IMR-90 (cell line): ENCODE measurements at places on chromosomes 4 and X.

- no peak for DNase-seq
Measured at GRCh38 chr4:159334461-159334860, 231.6 kb downstream of the RAPGEF2 start.

DNA sequence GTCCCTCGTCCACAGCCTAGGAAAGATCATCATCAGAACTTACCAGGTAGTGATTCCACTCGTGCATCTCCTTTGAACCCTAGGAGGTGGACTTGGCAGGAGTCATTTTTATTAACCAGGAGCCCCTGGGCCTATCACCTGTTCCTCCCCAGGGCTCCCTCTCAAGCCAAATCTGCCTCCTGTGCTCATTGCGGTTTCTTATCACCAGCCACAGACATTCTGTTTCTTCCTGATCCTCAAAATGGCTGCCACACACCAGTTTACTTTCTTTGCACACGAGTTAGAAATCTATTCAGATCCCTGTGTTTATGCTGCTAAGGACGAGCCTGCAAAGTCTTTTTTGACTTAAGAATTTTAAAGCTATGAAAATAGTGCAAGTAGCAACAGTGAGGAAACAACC lies 354.5 kb upstream of the BOD1L1 start:
- no peak for DNase-seq

- DNase-seq, result peak; percentile 14
Measured at GRCh38 chrX:21528076-21528475, 130.1 kb downstream of the KLHL34 start.

DNA sequence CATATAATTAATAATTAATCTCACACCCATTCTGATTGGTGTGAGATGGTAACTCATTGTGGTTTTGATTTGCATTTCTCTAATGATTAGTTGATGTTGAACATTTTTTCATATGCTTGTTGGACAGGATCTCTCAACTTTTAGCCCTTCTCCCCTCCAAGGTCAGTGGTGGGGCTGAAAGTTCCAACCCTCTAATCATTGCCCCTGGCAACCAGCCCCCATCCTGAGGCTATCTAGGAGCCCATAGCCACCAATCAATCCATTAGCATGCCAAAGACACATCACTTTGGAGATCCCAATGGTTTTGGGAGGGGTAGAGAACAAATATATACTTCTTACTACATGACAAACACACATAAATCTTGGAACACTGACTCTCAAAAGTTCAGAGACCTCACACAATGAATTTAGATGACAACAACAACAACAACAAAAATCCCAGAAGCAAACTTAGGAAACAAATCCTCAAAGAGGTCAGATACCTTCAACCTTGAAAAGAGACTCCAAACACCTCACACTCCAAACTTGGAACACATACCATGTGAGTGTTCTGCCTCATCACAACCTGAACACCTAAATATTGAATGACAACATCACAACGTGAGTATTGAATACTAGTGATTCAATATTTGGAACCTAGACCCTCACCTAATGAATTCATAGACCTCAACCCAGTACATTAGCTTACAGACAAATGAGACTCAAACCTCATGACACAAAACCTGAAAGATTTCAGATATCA lies 19.0 kb upstream of the PAGE4 start:
- no peak for DNase-seq

DNA sequence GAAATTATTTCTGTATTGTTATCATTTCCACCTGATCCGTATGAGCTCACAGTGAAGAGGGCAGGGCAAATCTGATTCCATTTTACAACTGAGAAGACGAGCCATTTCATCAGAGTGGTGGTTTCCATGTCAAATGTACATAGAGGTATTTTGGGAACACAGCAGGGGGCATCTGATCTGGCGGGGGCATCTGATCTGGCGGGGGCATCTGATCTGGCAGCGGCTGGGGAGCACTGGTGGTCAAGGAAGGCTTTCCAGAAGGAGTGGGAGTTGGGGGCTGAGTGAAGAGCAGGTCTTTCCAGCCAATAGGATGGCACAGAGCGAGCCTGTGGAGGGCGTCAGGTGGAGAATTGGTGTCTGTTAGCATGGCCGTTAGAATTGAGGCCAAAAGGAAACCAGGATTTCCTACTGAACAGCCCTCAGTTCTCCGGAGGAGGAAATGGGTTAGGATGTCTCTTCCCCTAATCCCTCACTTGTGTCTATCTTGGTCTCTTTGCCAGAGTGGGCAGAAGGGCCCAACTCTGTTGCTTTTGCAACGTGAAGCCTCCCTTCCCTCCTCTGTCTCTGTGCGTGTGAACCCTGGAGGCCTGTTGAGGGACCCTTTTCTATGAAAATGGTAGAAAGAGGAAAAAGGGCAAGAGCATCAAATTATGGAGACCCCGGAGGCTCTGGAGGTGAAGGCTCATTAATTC lies 41.3 kb downstream of the RHOH start:
- DNase-seq, result no peak

- peak; percentile 91 for DNase-seq
Measured at GRCh38 chrX:154734061-154734781, 16.7 kb downstream of the GAB3 start.

DNA sequence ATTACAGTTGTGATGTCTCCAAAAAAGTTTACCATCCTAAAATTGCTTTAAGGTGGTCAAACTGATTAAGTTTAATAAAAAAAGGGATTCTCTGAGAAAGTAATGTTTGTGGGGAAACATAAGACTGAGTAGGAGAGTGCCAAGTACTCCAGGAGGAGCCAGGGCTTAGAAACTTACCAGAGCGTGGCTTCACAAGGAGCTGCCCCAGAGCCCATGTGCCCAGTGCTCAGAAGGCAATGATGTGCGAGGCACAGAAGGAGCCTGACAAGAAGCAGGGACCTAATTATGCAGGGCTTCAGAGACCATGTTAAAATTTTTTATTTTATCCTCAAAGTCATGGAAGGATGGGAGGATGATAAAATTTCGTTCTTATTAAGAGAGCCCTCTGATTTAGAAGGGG lies 204.2 kb downstream of the PALLD start:
- DNase-seq, result no peak

GRCh38 chr4:168384437-168385141 lies 66.0 kb upstream of the DDX60 start:
- DNase-seq, result peak; percentile 28

- DNase-seq, result peak; percentile 85
Measured at GRCh38 chr4:186204103-186204559, 12.8 kb downstream of the CYP4V2 start.

DNA sequence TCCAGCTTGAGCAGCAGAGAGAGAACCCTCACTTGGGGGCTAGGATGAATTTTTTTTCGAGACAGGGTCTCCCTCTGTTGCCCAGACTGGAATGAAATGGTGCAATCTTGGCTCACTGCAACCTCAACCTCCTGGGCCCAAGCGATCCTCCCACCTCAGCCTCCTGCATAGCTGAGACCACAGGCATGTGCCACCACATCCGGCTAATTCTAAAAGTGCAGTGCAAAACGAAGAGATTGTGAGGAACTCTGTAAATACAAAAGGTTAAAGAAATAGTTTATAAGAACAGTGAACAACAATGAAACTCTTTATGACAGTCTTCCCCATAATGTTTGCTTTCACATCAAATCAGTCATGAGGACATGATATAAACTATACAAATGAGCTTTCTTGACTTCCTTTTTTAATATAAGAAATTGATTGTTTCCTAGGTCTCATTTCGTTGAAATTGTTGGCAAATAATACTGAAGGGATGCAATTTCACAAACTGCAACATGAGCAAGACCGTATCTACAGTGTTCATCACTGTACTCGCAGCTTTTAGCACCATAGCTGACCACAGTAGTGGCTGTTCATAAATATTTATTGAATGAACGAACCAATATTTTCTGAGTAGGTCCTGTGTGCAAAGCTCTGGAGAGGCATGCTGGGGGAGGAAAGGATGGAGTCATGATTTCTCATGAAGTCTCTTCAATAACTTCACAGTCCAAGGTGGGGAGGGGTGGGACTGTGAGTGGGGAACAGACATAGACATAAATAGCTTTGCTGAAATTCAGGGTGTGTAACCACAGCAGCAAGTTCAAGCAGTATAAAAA lies 116.1 kb downstream of the SHROOM3 start:
- peak; percentile 51 for DNase-seq

DNA sequence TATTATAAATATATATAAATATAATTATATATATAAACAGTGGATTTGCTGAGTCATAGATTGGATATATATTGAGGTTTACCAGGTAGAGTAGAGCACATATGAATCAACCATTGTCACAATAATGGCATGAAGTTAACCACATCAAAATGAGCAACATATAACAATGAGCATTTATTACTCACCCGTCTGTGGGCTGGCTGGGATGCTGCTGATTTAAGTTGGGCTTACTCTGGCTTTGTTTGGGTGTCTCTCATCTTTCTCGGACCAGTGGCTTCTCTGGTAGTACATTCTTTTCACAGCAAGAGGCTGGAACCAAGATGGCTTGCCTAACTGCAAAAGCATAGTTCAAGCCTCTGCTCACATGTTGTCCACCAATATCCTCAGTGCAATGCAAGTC lies 111.7 kb upstream of the TAPT1 start:
- no peak for DNase-seq

GRCh38 chr4:108709234-108709633 lies 53.6 kb downstream of the ETNPPL start:
- no peak for DNase-seq

GRCh38 chr4:66741081-66741480 lies 804.2 kb downstream of the CENPC start:
- DNase-seq, result no peak

DNA sequence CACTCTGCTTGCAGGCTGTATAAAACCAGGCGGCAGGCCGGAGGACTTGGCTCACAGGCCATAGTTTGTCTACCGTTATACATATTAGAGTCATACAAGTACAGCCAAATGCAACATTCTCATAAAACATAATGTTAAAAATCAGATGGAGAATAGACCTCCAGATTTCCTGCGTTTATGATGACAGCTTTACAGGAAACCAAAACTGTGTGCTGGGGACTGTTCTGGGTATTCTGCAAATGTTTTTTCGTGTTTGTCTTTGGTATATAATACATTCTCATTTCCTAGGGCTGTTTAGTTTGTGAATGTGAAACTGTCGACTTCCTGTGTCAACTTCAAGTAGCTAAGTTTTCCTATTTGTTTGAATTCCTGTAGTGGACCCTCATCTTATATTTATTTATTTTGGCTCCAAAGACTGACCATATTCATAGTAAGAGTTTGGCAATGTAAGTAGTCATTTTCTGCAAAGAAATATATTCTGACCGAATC lies 79.5 kb upstream of the FAM9C start:
- DNase-seq, result peak; percentile 85

DNA sequence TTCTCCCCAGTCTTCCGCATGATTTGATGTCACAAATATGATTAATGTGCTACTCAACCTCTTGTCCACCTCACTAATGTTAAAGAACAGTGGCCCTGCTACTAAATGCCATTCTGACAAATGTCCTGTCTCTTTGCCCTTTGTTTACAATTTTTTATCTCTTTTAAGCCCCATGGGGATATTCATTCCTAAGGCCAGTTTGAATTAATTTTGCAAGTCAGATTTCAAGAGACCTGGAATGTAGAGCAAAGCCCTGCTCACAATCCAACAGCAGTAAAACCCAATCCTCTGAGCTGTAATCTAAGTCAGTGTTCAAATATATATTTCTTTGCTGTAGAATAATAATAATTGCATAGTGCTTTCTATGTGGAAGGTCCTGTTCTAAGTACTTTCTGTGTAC lies 81.2 kb downstream of the LDB2 start:
- no peak for DNase-seq

DNA sequence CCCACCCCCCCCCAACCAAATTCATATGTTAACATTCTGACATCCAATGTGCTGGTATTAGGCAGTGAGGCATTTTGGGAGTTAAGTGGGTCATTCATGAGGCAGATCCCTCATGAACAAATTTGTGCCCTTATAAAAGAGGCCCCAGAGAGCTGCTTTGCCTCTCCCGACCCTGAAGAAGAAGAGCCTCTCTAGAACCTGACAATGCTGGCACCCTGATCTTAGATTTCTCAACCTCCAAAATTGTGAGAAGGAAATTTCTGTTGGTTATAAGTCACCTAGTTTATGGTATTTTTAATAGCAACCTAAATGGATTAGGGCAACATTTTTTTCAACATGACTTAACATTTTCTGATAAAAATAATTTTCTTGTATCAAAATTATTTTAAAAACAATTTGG lies 296.3 kb downstream of the CFAP299 start:
- no peak for DNase-seq

- DNase-seq, result no peak
Measured at GRCh38 chr4:88318751-88319350, 34.5 kb upstream of the PPM1K start.

- DNase-seq, result no peak
Measured at GRCh38 chr4:47419296-47419695, 44.2 kb downstream of the COMMD8 start.

DNA sequence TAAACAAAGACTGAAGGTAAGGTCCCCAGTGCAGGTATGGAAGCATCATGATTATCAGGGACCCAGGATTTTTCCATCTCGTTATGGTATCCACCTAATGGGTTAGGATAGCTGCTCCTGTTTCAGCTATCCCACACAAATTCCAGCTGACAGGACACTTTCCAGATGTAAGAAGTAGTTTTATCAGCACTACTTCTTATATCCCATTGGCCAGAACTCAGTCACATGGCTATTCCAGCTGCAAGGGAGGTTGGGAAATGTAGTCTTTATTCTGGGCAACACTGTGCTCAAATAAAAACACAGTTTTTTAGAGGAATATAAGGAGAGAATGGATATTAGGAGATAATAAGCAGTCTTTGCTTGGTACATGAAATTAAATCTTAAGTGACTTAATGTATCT lies 96.7 kb downstream of the SRPX start:
- no peak for DNase-seq

DNA sequence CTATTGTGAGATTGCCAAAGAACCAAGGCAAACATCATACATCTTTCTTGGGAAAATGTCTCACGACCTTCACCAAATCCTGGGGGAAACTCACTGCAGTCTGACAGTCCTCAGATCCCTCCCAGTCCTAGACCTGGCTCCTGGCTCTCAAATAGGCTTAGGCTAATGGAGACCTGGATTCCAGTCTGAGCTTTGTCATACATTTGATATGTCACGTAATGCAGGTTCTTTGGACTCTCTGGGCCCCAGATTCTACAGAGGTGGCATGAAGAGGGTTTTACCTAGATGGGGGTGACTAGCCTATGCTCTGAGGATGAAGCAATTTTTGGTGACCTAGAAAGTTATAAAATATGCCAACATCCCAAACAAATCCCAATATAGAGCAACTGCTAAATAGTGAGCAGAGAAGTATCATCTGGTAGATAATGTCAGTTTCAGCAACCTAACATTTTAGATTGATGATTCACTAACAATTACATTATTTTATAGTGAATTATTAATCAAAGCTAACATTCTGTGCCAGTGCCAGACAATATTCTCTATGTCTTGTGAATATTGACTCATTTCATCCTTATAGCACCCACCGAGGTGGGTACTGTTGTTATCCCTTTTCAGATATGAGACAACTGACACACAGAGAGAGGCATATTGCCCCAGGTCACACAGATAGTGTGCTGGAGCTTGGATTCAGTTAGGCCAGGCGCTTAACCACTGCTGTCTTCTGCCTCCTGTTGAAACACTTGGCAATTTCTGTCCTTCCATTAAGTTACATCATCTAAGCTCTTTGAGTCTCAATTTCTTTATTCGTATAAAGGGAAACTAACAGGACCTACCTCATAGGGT lies 195.4 kb upstream of the MAMLD1 start:
- no peak for DNase-seq
